ENCODE measurements at places on chromosomes 5 and 9. TPM values are rescaled to one million over a fixed set of nuclear protein-coding genes. Genes with fewer than 3 reads are reported as not detected.

PTGES gene
- total RNA-seq = 0.83 TPM

LOX gene
- 75.8 TPM for total RNA-seq

CDKN2B gene
- 23.3 TPM for total RNA-seq

TOPORS gene
- 18.4 TPM for total RNA-seq

ZSWIM6 gene
- 20.7 TPM for total RNA-seq

TSSK1B gene
- 0.42 TPM for total RNA-seq

INSL4 gene
- total RNA-seq = not detected

BTNL8 gene
- total RNA-seq = not detected

FYB1 gene
- not detected for total RNA-seq

ADAMTSL1 gene
- total RNA-seq = 1.5 TPM

CCDC183 gene
- 0.89 TPM for total RNA-seq

ZNF462 gene
- 55.0 TPM for total RNA-seq

PTPRD gene
- 4.4 TPM for total RNA-seq

RASGEF1C gene
- total RNA-seq = not detected

TCOF1 gene
- total RNA-seq = 28.6 TPM

PTGER4 gene
- total RNA-seq = 68.0 TPM

PAM gene
- total RNA-seq = 267 TPM

PCDHGB2 gene
- 0.59 TPM for total RNA-seq

ANXA1 gene
- total RNA-seq = 193 TPM

DNA sequence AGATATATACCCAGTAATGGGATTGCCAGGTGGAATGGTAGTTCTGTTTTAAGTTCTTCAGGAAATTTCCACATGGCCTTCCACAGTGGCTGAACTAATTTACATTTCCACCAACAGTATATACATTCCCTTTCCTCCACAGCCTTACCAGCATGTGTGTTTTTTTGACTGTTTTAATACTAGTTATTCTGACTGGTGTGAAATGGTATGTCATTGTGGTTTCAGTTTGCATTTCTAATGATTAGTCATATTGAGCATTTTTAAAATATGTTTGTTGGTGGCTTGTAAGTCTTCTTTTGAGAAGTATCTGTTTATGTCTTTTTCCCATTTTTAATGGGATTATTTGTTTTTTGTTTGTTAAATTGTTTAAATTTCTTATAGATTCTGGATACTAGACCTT, 208.9 kb downstream of the CFAP90 start:
- DNase-seq = no peak

DNA sequence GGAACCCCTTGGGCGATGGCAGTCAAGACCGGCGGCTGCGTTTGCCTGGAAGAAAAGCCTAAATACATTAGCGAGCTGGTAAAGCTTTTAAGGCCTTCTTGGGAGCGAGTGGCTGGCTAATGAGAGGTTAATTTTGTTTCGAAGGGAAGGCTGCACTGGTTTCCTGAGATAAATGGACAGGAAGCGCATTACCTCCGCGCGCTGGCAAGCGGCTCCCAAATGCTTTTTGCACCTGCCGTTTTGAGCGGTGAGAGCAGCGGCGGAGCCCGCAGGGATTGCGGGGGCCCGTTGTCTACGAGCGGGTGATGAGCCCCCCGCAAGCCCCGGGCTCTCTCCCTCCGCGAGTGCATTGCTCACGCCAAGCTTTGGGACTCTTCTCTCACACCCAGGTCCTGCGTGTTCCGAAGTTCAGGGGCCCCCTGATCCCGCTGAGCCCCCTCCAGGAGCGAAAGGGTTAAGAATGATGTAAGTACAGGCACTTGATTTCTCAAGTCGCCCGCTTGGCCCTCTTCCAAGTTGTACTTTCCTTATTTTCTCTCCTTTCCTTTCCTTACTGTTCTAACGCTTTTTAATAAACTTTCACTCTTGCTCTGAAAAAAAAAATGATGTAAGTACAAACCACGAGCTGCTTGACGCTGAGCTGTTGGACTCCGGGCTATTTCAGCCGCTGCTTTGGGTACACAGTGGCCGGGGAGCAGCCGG, 3.1 kb upstream of the RGMB start:
- no peak for DNase-seq

DNA sequence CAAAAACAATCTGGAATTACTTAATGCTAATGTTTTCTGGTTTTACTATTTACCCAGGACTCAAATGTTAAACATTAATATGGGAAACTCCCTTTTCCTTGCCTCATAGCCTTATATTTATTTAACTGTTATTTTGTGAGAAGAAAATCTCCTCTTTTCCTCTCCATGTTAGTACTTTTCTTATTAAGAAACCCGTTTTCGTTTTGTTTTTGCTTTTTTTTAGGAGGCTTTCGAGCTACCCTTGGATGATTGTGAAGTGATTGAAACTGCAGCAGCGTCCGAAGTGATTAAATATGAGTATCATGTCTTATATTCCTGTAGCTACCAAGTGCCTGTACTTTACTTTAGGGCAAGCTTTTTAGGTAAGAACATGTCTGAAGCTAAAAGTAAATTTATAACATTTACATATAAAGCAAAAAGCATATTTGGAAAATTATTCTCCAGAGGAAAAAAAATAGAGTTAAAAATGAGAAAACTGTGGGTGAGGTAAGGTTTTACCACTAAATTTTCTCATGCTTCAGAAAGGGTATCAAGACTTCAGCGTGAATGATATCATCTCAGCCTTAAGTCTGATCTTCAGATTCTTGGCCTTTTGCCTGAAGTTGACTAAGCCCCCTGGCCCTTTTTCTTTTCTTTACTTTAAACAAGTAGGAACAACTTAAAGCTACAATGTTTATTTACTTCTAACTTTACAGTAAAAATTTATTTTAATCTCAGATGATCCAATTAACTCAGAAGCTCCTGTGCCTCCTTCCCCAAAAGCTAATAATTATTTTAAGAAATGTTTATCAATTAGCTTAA, 113.8 kb downstream of the RPS23 start:
- DNase-seq = no peak

DNA sequence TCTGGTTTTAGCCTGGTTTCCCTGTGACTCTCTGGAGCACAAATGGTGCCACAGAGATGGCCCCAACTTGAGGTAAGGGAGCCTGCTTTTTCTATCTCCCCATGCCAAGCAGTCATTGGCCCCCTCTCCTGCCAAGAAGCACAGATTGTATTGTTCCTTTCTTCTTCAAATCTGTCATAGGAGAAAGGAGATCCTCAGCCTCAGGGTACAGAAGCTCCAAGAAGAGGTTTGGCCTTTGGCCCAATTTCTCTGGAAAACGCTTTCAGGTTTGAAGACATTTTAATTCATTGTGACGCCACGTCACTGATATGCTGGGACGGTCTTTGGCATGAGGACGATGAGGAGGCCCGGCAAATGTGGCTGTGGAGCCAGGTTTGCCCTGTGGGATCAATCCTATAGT, 29.2 kb upstream of the PANK3 start:
- no peak for DNase-seq

GRCh38 chr5:2177244-2177643, 294.5 kb upstream of the IRX4 start:
- no peak for DNase-seq

DNA sequence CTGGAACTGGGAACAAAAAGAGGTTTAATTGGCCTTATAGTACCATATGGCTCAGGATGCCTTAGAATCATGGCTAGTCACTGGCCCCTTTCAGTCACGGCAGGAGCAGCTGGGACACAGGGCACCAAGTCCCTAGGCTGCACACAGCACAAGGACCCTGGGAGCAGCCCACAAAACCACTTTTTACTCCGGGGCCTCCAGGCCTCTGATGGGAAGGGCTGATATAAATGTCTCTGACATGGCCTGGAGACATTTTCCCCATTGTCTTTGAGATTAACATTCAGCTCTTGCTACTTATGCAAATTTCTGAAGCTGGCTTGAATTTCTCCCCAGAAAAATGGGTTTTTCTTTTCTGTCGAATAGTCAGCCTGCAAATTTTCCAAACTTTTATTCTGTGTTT, 1026.4 kb upstream of the COX7C start:
- DNase-seq = no peak

- DNase-seq = no peak
These were observed 85.7 kb downstream of the ADRB2 start for GRCh38 chr5:148912146-148912545.

- DNase-seq = no peak
These were observed 162.0 kb downstream of the RGS3 start for GRCh38 chr9:113625486-113625885.

DNA sequence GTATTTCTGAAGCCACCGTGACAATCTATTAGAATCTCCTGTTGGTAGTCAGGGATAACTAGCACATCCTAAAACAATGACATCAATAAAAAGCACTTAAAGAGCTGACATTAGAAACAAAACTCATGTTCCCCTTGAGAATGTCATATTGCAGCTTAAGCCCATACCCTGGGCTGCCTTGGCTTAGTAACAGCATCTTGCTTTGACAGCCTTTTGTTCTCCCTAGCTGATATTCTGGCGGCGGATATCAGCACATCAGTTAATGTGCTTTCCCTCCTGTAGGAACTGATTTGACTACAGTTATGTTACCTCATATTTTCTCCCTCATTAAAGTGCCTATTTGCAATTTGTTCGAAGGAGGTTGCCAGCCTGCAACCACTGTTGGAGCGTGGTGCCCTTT, 214.1 kb downstream of the CD180 start:
- DNase-seq = no peak

DNA sequence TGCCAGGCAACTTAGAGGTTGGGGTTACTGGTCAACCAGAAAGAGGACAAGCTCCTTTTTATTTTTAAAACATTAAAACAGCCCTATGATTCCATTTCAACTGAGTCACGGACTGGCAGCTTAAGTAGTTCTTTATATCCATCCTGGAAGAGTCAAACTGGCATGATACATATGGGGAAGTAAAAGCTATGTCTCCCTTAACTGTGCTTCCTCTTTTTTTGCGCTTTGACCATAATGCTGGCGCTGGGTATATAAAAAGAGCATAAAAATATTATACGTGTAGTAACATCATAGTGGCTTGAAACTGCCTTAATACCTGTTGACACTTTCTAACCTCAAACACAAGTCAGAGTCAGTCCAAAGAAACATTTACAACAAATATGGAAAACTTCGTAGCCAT, 274.4 kb downstream of the CSNK1G3 start:
- DNase-seq = no peak

GRCh38 chr9:111036429-111036789, 1.9 kb downstream of the LPAR1 start:
- DNase-seq = peak; percentile 86

DNA sequence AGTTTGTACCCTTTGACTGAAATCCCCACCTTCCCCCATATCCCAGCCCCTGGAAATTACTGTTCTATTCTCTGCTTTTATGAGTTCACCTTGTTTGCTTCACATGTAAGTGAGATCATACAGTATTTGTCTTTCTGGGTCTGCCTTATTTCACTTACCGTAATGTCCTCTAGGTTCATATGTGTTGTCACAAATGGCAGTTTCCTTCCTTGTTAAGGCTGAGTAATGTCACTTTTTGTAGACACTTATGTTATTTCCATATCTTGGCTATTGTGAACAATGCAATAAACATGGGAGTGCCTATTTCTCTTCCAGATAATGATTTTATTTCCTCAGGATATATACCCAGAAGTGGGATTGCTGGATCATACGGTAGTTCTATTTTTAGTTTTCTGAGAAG, 272.3 kb downstream of the MRPS30 start:
- DNase-seq = no peak

DNA sequence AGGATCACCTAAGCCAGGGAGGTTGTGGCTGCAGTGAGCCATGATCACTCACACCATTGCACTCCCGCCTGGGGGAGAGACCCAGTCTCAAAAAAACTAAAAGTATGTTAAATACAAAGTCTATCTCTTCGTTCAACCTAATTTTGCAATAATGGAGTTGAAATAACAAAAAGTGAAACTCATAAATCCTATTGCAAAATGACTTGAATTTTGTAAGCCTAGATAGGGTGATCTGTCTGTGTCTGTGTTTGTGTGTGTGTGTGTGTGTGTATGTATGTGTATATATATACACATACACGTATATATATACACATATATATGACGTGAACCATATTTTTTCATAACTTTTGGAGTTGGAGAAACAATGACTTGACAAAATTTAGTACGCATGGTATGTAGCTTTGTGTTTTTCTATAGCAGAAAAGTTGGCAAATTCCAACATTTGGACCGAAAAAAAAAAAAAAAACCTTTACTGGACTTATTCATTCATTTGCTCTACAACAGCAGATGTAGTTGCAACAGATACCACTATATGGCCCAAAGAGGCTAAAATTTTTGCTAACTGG, 76.9 kb upstream of the CDH6 start:
- DNase-seq = no peak

DNA sequence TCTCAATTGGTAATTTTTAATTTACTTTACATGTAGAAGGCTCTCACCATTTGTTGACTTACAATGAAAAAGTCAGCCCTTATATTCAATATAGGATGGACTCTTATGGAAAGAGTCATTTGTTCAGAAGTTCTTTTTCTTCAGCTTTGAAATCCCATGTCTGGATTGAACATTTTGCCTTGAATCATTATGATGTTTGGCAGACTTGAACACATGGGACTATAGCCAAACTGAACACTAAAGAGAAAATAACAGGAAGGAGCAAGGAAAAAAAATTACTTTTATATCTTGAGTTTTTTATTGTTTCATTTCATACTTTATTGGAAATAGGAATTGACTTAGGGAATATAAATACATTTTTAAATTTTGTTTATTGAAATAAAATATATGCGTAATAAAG, 1503.0 kb downstream of the EFNA5 start:
- no peak for DNase-seq

- no peak for DNase-seq
These were observed 32.4 kb upstream of the ZFR start for GRCh38 chr5:32476891-32477290.

All from osteocyte (in vitro differentiated cells).